ENCODE measurements at places on chromosomes 4 and X.

DNA sequence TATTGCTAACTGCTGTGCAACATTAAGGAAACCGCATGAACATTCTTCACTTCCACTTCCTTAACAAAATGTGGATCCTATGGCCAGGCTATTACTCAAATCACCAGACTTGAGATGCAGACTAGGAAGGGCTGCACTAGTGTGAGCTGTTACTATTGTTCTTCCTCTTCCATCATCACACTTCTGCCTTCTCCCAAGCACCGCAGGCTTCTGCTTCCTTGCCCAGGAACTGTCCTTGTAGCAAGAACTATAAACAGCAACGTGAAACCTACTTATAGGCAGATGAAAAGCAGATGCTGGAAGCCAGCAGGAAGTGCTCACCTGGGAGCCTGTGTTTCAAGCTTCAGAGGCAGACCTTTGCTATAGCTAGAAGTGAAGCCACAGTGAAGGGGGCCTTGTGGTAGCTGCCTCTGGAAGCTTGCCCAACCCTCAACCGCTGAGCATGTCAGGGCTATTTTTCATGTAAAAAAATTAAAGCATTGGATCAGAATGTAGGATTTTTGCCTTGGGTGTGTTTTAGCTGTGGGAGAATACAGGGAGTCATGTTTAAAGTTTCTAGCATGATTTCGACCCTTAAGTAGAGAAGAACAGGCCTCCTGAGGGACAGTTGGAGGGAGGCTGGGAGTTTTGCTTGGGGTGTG, 43.9 kb downstream of the CLNK start:
- DNase-seq = no peak

GRCh38 chr4:48127231-48127630, 6.8 kb downstream of the TXK start:
- no peak for DNase-seq

GRCh38 chr4:16225167-16225862, 956 bp downstream of the TAPT1 start:
- peak; percentile 72 for DNase-seq

DNA sequence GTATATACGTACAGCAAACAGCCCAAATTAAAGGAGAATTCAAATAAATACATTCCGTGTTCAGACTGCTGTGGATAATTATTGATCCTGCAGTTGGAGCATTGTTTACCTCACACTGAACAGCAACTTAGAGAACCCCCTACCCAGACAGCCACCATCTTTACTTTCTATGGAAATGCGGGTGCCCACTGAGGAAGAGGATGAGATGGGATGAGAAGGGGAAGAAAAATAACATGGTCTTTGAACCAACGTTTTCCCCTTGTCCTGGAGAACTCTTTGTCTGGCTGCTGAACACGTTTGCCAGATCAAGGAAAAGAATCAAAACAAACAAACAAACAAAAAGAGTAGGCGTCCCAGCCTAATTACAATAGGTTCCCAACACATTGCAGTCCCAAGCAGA, 1.5 kb downstream of the TSPAN5 start:
- DNase-seq = no peak

- DNase-seq = no peak
These were observed 112.6 kb upstream of the MAPK10 start for GRCh38 chr4:86472377-86473019.

DNA sequence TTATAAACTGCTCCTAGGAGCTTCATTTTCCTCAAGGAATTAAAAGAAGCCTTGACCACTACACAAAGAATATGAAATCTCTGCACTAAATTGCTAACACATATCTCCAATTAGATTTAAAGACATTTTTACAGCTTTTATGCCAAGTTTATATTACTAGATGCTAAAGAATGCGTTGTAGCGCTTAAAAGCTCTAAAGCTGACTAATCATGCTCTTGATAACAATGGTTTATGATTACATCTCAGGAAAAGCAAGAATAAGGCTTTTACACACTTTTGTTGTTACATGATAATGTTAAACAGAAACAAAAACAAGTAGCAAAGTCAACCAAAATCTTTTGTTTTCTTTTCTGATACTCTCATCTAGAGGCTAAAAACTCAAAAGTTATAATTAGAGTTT, 44.7 kb downstream of the SLC10A7 start:
- DNase-seq = no peak

DNA sequence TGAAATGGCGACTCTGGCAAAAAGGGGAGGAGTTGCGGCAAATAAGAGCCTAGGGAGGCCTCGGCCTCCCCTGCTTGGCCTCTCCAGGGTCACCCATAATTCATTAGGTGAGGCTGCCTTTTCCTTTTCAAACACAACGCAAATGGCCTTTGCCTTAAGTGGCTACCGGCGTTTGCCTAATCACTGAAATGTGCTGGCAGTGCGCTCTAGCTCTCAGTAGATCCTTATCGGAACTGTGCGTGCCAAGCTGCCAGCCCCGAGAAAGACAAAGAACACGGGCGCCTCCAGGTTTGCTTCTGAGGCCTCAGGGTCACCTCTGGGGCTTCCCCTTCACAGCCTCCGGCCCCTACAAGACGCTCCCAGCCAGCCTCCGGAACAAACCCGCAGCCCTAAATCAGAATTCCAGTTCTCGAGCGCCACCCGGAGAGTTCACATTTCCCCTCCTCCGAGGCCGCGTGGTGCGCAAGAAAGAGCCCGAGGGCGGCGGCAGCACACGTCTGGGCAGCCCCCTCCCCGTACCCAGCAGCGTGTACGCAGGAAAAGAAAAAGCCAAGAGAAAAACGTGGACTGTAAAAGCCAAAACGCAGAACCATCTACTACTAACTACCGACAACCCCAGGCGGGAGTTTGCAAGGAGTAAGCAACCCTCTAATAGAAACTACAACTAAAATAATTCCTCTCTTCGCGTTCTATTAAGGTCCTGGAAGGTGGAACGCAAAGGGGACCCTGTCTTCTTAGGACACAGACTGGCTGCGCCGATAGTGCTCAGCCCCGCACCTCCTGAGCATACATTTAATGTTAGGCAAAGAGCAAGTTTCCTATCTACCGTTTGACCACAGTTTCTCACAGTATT, 76.5 kb upstream of the BCOR start:
- peak; percentile 33 for DNase-seq

DNA sequence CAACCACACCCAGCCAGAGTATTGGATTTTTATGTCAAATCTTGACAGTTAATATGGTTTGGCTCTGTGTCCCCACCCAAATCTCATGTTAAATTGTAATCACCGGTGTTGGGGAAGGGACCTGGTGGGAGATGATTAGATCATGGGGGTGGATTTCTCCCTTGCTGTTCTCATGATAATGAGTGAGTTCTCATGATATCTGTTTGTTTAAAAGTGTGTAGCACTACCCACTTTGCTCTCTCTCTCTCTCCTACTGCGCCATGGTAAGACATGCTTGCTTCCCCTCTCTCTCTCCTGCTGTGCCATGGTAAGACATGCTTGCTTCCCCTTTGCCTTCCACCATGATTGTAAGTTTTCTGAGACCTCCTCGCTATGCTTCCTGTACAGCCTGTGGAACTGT, 86.9 kb upstream of the COX18 start:
- no peak for DNase-seq

GRCh38 chr4:186724864-186725468, 1.3 kb upstream of the FAT1 start:
- peak; percentile 11 for DNase-seq

DNA sequence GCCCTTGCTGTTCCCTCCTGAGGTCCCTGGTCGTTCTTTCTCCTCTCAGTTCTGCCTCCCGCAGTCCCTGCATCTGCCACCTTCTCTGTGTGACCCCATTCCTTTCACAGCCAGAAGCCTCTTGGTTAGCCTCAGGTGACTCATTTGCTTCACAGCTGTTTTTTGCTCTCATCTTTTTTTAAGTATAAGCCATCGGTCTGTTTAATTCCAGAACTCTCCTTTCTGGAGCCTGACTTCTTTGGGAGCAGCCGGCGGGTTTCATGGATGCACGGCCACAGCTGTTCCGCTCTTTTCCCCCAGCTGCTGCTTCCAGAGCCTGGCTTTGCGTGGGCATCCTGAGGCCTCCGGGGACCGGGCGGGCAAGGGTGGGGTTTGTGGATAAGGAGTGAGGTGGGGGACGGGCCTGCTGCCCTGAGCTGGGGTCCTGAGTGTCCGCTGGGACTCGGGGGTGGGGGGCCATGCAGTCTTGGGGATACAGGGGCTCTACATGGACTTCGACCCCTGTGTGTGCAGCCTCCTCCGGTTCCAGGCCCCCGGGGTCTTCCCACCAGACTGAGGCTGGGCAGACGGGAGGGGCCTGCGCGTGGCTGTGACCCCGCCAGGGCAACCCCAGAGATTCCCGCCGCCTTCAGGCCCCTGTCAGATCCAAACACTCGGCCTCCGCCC, 46.7 kb downstream of the PCGF3 start:
- no peak for DNase-seq

DNA sequence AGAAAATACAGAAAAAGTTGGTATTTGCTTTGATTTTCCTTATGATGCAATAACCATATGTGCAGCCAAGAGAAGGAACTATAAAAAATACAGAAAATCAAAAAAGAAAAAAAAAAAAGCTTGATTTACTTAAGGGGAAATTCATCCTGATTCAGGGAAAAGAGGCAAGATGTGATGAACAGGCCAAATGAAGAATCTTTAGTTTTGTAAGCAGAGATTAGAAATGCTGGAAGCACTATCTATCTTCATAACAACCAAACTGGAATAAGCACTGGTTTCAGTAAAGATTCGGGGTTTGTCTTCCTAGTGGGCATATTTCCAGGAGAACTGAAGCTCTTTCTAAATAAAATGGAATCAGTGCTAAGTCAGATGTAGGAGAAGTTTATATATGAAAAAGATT, 82.9 kb upstream of the KCNIP4 start:
- no peak for DNase-seq

DNA sequence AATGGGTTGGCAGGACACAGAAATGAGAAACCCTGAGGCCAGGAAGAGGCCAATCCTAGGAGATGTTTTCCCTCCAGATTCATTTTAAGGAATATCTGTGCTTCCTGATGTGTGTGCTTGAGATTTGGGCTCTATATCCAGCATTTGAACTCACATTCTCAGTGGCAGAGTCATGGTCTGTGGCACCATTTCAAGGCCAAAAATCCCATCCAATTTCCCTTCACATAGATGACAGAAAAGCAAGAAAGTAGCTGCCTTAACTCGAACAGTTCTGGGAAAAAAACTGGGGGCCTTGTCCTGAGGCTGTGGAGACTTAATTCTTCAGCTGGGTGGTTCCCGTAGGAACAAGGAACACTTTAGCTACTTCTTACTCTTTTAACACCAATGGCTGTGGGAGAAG, 27.4 kb downstream of the TAF7L start:
- no peak for DNase-seq

GRCh38 chr4:82901183-82901718, 716 bp downstream of the THAP9 start:
- DNase-seq = no peak

DNA sequence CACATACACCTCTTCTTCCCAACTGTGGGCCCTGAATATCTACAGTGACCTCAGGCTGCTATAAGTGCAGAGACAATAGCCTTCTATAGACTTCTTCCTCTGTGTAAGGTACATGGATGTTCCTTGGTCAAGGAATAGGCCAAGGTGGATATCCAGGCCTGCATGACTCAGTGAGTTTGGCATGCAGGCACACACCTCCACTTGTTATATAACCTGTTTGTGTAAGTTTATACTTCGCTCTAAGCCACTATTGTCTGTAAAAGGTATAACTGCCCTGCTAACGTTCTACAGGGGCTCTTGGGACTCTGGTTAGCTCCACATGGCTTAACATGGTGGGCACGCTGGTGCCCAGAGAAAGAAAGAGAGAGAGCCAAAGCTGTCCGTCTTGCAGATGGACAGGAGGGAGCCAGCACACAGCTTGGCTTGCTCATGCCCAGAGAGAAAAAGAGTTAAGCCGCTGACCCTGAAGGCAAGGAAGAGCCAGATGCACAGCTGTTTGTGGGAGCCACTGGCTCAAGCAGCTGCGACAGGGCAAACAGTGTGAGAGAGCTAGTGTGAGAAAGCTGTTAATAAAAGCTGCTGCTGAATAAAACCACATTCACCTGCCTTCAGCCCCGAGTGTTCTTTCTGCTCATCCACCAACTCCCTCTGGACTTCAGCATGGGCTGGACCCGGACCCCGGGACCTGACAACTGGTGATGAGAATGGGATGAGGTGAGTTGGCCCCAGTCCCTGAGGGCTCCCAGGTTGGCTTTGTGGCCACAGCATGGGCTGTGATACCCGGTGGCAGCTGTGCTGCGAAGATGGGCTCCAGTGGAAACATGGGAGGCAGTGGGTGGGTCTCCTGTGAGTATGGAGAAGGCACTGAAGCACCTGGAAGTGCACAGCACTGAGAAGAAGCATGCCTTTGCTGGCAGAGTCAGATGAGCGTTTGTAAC, 44.5 kb upstream of the ZBTB33 start:
- no peak for DNase-seq

DNA sequence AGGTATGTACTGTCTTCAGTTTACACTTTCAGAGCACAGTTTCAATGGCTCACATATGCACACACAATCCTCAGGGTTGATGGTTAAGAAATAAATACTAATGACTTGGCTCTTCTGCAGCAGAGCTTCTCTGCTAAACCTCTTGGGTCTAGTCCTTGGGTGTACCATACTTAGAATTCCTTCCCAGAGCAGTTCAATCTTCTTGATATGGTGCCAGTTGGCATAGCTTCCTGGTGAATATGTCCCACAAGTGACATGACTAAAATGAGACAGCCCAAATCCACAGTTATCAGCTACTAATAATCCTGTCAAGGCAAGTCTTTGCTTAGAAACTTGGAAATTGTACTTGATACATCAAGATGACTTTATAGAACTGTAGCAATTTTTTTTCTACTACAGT, 654.4 kb downstream of the IQCM start:
- DNase-seq = no peak

DNA sequence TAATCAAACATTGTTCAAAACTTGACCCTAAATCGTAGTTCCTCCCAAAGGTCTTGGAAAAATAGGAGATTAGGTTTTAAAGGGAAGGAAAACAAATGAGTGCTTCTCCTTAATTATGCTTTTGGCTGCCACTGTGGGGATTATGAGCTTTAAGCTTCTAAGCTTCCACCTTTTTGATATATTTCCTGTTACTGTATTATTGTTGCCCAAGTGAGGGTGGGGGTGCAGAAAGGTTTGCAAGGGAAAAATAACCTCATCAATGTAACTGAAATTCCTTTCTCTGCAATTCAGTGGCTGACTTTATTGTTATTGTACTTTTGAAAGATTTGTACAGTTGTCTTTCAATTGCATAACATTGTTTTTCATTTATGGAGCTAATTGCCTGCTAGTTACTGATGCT, 285.1 kb downstream of the FRMPD4 start:
- no peak for DNase-seq

DNA sequence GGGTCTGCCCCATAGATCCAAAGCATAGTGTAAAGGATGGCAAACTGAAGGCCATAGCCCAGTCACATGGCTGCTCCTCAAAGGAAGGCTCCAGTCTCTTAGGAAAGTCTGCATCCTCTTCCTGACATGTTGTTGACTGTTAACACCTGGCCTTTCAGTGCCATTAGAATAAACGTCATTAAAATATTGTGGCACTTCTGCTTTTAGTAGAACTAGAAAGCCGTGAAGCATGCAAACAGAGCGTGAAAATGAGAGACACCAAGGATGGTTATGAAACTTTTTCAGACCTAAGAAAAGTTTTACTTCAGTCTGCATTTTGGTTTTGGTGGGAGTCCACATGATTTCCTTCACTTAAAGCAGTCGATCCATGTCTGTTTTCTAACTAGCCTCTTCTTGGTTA, 41.1 kb upstream of the AFF2 start:
- no peak for DNase-seq

All from erythroblast (primary cell).